ENCODE measurements at places on chromosomes 3 and 15.

DNA sequence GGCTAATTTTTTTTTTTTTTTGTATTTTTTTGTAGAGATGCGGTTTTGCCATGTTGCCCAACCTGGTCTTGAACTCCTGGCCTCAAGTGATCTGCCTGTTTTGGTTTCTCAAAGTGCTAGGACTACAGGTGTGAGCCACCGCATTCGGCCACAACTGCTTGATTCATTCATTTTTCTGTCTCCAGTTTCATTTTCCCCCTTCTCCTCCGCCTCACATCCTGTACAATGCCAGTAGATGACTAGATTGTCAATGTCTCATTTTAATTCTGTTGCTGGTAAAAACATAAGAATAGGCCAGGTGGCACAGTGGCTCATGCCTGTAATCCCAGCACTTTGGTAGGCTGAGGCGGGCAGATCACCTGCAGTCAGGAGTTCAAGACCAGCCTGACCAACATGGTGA lies 12.0 kb upstream of the ZNF592 start:
- DNase-seq: no peak

DNA sequence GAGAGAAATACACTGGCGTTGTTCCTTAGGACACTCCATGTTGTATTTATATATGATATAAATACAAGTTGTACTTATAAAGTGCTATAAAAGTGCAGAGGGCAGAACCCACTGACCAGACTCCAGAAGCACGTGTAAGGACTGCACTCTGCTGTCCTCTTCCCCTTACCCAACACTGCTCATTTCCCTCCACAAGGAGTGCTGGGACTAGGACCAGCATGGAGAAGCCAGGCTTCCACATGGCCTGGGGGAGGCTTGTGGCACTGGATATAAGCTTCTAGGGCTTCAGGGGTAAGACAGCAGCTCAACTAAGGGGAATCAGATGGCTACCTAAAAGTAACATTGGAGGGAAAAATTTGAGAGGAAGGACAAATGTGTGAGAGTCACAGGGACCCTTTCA lies 556.9 kb downstream of the IGSF11 start:
- no peak for DNase-seq

GRCh38 chr3:195855471-195856409 lies 44.0 kb upstream of the MUC4 start:
- DNase-seq: no peak

GRCh38 chr3:128100161-128100560 lies 23.5 kb downstream of the RUVBL1 start:
- no peak for DNase-seq

DNA sequence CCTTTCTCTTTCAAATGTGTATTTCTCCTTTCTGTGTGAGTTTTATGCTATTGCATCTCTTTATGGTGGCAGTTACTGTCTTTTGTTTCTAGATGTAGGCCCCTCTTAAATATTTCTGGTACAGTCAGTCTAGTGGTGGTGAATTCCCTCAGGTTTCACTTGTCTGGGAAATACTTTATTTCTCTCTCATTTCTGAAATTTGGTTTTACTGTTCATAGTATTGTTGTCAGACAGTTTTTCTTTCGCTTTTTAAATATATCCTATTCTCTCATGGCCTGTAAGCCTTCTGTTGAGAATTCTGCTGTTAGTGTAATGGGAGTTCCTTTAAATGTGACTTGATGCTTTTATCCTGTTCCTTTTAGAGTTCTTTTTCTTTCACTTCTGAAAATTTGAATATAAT lies 874.0 kb downstream of the PLOD2 start:
- no peak for DNase-seq

- no peak for DNase-seq
These were observed 54.9 kb downstream of the DCUN1D1 start for GRCh38 chr3:182925330-182925943.

DNA sequence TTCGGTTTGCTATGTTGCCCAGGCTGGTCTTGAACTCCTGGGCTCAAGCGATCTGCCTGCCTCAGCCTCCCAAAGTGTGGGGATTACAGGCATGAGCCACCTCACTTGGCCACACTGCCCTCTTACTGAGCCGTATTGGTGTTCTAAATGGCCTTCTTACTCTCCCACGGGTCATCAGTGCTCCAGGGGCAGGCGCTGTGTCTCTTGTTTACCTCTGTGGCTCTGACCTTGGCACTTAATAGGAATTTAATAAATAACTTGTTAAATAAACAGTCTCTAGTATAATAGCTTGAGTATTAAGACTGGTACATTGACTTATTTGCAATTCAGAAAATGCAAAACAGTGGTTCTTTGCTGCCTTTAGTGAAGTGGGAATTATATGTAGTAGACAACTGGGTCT lies 13.7 kb downstream of the FLNB start:
- DNase-seq: no peak

- DNase-seq: no peak
These were observed 74.5 kb downstream of the SLC7A14 start for GRCh38 chr3:170511371-170511770.

DNA sequence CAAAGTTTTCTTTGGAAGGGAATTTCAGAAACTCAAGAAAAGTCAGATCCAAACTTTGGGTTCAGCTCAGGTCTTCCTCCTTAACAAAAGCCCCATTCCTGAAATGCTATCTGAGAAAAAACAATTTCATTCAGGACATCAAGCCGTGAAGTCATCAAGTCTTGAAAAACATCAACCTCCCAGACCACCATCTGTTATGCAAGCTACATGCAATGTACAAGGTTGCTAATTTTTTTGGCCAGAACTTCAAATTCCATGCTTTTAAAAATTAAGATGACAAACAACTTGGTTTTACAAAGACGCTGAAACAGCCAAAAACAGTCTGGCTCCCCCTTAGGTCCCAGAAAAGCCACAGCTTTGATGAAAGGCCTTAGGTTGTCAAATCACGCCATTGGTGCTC lies 53.9 kb upstream of the WNT5A start:
- DNase-seq: no peak
